Lung microvascular endothelial cell (primary cell): ENCODE measurements at places on chromosomes 13 and 19. TPM values are rescaled to one million over a fixed set of nuclear protein-coding genes. Genes with fewer than 3 reads are reported as not detected.

Gene BST2
- total RNA-seq, result 3.6 and 10.5 TPM in 2 replicates

DNA sequence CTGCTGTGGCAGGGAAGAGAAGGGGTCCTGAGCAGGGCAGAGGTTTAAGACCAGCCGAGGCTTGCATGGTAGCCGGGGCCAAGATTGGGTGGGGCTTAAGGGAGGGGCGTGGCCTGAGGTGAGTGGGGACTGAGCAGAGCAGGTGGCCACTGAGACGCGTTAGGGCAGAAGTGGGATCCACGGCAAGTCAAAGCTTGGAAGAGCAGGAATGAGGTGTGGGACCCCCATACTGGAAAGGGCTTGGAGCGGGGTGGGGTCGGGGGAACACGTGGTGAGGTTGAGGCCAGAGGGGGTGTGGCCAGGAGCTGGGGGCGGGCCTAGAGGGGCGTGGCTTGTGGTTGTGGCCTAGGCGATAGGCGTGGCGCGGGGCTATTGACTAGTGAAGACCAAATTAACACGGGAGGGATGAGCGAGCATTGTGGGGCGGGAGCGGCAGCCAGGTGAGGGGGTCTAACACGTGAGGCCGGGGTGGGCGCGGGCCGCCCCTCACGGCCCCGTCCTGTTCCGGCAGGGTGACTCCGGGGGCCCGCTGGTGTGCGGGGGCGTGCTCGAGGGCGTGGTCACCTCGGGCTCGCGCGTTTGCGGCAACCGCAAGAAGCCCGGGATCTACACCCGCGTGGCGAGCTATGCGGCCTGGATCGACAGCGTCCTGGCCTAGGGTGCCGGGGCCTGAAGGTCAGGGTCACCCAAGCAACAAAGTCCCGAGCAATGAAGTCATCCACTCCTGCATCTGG lies 3.3 kb downstream of the CFD start:
- peak; percentile 68 for DNase-seq

Gene VSTM2B
- total RNA-seq, result not detected in 2 replicates

Gene CYP4F11
- total RNA-seq, result not detected in 2 replicates

Gene LCP1
- under 0.01 TPM in 1 of 2 replicates, not detected in the other for total RNA-seq

DNA sequence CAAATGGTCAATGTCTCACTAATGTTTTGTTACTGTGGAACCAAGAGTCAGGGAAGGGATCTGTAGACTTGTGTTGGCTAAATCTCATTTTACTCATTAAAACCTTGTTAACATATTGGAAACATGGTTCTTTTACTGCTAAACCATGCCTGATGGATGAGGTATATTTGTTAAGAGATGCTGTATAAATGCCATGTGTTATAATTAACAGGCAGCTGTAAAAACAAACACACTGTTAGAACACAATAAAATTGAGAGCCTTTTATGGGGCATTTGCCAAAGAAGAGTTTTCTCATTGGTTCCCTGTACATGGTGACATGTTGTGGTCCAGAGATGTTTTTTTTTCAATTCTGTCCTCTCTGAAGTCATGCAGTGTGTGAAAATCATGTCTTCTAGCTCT lies 121.9 kb downstream of the ESD start:
- DNase-seq, result no peak

- DNase-seq, result peak; percentile 47
Observed at GRCh38 chr19:11159598-11160439, 4.2 kb upstream of the SPC24 start.

Gene DIAPH3
- 3.0 and 5.2 TPM in 2 replicates for total RNA-seq

GRCh38 chr13:31674051-31674450 lies 65.3 kb upstream of the RXFP2 start:
- DNase-seq, result no peak

- no peak for DNase-seq
Observed at GRCh38 chr13:53121131-53121773, 92.6 kb downstream of the OLFM4 start.

- no peak for DNase-seq
Observed at GRCh38 chr13:113211774-113212173, 2.4 kb downstream of the CUL4A start.

- DNase-seq, result peak; percentile 77
Observed at GRCh38 chr19:3618144-3618810, 8.3 kb downstream of the CACTIN start.

Gene KLK6
- total RNA-seq, result not detected in 2 replicates

Gene MAST1
- total RNA-seq, result 0.44 and 0.60 TPM in 2 replicates

DNA sequence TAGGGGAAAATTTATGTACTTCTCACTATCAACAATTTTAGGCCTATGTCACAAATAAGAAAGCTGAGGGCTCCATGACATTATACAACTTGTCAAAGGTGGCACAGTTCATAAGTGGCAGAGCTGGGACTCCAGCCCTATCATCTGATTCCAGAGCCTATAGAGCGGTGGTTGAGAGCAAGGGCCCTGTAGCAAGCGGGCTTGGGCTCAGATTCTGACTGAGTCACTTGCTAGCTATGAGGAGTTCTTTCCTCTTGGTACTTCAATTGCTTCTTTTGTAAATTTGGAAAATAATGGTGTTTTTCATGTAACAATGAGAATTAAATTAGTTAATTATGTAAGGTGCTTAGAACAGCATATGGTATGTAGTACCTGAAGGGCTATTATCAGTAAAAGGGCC lies 28.7 kb upstream of the FAM216B start:
- no peak for DNase-seq

DNA sequence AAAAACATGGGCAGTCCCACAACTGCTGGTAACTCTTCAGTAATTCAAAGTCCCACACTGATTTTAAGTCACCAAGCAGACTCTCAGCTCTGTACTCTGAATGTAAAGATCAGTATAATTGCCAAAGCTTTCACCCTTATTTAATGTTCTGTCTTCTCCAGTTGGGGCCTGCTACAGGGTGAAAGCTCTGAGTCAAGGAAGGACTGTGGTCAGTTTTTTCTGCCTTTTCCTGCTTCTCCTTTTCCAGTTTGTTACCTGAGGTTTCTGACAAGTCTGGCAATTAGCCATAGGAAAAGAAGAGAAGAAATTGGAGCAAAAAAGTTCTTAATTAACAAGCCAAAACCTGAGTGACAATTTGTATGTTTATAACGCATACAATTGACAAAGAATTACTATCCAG lies 279.3 kb downstream of the RBM26 start:
- DNase-seq, result no peak

Gene CATSPERD
- not detected in 2 replicates for total RNA-seq

- no peak for DNase-seq
Observed at GRCh38 chr19:42301646-42302203, at the start of gene PRR19. PRR19 (plus strand) TSS chr19:42302132; CDS start chr19:42309585, 7,453 bp downstream.

Gene PGLYRP1
- total RNA-seq, result not detected in 2 replicates

Gene DHRS12
- total RNA-seq, result 5.4 and 9.9 TPM in 2 replicates

GRCh38 chr19:52221831-52222375 lies 32.1 kb downstream of the PPP2R1A start:
- DNase-seq, result no peak

- DNase-seq, result no peak
Observed at GRCh38 chr13:101382086-101382485, 34.2 kb downstream of the NALCN start.

Gene MISP3
- 0.22 TPM in 1 of 2 replicates, not detected in the other for total RNA-seq

Gene ZNF577
- total RNA-seq, result 1.3 and 2.6 TPM in 2 replicates

- DNase-seq, result peak; percentile 70
Observed at GRCh38 chr19:17379221-17379631, 2.1 kb upstream of the PLVAP start.

DNA sequence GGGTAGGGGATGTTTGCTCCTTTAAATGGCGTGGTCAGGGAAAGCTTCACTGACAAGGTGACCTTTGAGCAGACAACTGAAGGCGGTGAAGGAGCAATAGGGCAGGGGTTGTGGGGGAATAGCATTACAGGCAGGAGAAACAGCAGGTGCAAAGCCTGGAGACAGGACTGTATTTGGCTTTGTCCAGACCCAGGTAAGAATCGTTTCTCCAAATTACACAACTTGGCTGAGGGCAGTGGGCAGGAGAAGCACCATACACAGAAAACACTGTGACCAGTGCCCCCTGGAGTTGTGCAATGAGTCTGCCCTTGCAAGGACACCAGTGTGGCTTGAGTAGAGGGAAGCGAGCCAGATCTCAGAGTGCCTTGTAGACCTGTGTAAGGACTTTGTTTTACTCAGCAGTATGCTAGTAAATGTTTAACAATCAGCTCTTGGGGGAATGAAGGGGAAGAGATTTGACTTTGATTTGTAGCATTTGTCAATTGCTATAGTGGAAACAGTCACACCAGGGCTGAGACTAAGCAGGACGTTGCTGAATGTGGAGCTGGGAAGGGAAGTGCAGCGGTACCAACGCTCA lies 360.0 kb downstream of the DCT start:
- no peak for DNase-seq

DNA sequence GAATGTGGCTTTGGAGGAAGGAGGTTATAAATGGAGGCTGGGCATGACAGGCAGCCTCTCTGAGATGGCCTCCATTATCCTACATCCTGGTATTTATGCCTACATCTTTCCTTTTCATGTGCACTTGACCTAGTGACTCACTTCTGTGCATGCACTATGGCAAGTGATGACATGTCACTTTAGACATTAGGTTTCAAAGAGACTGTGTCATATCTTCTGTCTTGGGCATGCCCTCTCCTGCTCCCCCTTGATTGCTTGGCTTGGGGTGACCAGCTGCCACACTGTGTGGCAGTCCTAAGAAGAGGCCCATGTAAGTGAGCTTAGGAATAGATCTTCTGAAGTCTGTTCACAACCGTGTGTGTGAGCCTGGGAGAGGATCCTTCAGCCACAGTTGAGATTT lies 472.8 kb downstream of the FGF9 start:
- no peak for DNase-seq

Gene PRR22
- 0.22 and 0.40 TPM in 2 replicates for total RNA-seq

GRCh38 chr19:33712268-33712667 lies 84.4 kb upstream of the KCTD15 start:
- no peak for DNase-seq

GRCh38 chr19:18450931-18451836 lies 13.3 kb upstream of the ISYNA1 start:
- peak; percentile 79 for DNase-seq

DNA sequence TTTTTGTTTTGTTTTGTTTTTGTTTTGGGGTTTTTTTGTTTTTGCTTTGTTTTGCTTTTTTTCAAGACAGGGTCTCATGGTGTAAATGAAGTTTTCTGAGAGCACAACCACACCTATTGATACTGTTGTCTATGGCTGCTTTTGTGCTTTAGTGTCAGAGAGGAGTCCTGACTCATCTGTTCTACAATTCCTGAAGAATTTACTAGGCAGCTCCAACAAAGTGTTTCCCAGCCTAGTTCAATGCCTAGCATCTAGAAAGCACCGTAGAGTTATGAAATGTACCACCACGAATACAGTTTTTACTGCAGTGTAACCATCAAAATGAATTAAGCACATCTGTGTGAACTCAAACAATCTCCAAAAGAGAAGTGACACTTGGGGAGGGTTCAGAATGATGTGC lies 21.2 kb downstream of the SAFB start:
- DNase-seq, result no peak

Gene RYR1
- not detected in 2 replicates for total RNA-seq

- no peak for DNase-seq
Observed at GRCh38 chr13:107832500-107833100, 382.7 kb downstream of the LIG4 start.

Gene FLT1
- total RNA-seq, result 3.4 and 42.7 TPM in 2 replicates

GRCh38 chr13:44120043-44120442 lies 240.3 kb downstream of the LACC1 start:
- DNase-seq, result no peak

Gene IGFL2
- total RNA-seq, result not detected in 2 replicates

Gene MBNL2
- total RNA-seq, result 30.9 and 46.6 TPM in 2 replicates

DNA sequence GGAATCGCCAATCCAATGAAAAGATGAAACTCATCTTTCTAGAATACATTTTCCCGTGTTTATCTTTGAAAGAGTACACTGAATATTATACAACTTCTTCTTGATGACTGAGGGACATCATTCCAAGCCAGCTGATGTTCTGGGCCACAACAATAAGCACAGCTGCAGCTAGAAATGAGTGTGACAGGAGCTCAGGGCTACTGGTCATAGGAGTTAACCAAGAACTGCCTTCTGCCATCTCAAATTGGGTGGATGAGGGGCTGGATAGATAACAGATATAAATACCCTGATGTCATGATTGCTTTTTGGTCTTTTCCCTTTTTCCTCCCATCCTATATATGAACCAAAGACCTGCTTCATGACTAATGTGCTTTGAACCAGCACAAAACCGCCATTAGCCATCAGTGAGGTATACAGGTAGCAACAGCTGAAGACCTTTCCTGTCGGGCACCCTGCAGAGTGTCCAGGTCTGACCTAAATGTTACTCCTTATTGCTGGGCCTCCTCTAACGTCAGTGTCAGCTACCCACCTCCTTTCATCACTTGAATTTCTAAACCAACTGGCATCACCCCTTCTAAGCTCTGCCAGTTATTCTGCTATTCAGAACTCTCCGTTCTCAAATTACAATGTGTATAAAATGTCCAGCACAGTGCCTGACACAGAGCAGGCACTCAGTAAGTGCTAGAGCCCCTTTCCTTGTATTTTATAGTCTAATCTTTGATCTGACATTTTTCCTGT lies 178.2 kb downstream of the ENOX1 start:
- DNase-seq, result no peak

Gene ZNF835
- total RNA-seq, result under 0.01 and 0.99 TPM in 2 replicates

Gene RPS15
- 338 and 383 TPM in 2 replicates for total RNA-seq

GRCh38 chr13:48263196-48263595 lies 30.2 kb downstream of the ITM2B start:
- no peak for DNase-seq

GRCh38 chr19:5249526-5249925 lies 91.1 kb downstream of the PTPRS start:
- no peak for DNase-seq

Gene THSD1
- total RNA-seq, result 39.7 and 77.2 TPM in 2 replicates

DNA sequence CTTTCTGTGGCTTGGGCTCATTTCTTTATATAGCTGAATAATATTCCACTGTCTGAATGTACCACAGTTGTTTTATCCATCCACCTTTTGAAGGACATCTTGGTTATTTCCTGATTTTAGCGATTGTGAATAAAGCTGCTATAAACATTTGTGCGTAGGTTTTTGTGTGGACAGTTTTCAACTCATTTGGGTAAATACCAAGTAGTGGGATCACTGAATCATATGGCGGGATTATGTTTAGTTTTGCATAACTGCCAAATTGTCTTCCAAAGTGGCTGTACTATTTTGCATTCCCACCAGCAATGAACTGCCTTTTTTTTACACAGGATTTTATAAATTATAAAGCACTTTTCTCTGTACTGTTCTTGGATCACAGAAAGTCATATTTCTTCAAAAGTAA lies 13.7 kb upstream of the LRCH1 start:
- no peak for DNase-seq

Gene AMER2
- not detected in 2 replicates for total RNA-seq

GRCh38 chr13:96991072-96991471 lies 3.2 kb downstream of the OXGR1 start:
- no peak for DNase-seq

Gene TMPRSS9
- under 0.01 and 0.20 TPM in 2 replicates for total RNA-seq
